ENCODE measurements at places on chromosomes 3 and 15. TPM values are rescaled to one million over a fixed set of nuclear protein-coding genes. Genes with fewer than 3 reads are reported as not detected.

- H3K27me3 ChIP-seq, result no peaks in the 10 kb centered on the region
- peaks cover 20% of the 10 kb centered on the region for H3K4me1 ChIP-seq
- H3K4me3 ChIP-seq, result no peak overlapping the region
- no peak overlapping the region for H3K27ac ChIP-seq
These were observed 141.4 kb upstream of the MRPS22 start for GRCh38 chr3:139202226-139202958.

DNA sequence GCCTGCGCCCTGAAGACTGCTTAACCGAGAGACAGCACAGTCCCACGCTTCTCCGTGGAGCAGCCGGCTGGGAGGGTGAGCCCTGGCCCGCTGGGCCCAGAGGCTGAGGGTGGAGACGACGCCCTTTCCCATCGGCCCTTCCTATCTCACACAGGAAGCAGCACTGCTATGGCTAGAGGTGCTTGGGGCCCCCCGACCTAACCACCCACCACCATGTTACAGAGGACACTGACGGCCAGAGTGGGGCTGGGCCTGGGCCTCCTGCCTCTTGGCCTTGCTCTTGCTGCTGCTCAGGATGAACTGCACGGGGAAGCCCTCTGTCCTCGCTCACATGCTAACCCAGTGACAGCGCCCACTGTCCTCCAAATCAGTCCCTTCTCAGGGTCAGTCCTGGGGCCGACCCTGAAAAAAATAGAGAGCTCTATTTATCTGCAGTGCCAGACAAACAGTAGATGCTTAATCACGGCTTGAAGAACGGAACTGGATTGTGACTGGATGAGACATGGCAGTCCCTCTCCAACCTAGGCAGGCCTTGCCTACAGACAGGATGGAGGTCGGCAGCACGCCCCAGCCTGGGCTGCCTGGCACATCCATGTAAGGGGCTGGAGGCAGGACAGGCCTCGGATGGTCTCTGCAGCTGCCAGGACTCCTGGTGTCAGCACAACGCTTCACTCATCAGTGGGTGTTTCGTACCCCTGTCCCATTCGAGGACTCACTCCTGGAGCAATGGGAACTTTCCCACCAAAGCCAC lies 14.2 kb downstream of the TMEM44 start:
- no peaks in the 10 kb centered on the region for H3K4me1 ChIP-seq
- no peak overlapping the region for H3K4me3 ChIP-seq
- no peak for DNase-seq
- H3K36me3 ChIP-seq, result 0 out of 2 replicates have a peak, but pooled peaks cover 3% of the 10 kb centered on the region

DNA sequence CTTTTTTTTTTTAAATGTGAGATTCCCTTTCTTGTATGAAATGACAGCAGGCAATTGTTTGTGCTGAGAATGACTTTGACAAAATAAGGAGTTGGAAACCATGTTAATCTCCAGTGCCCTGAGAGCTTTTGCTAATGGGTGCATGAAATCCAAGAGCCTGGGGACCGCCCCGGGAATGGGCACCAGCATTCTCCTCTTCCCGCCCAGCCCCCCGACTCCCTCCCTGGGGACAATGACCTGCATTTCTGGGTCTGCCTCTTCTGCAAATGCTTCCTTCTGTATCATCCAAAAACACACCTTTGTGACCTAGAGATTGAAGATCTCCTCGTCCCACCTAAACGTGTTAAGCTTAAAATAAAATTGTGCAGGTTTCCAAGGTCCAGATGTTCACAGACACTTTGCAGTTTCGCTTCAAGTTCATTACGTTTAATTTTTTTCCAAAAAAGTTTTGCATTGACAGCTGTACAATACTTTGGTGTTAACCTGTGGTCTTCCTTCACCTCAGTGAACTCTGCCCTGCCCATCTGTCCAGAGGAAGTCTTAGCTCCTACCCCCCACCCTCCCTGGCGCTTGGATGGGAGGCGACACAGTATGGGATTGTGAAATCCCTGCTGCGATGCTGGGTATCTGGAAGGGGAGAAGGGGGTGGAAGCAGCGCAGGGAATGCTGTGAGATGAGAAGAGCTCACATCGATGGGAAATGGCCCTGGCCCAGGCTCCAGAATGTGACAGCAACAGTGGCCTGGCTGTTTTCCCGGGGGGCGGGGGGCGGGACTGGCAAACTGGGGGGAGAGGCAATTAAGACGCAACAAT lies 50.1 kb downstream of the TLE3 start:
- no peak overlapping the region for H3K27ac ChIP-seq
- DNase-seq, result peak; percentile 41
- no peak overlapping the region for H3K4me3 ChIP-seq
- H3K4me1 ChIP-seq, result peaks cover 13% of the 10 kb centered on the region
- no peaks in the 10 kb centered on the region for H3K27me3 ChIP-seq
- H3K36me3 ChIP-seq, result peaks cover 18% of the 10 kb centered on the region

DNA sequence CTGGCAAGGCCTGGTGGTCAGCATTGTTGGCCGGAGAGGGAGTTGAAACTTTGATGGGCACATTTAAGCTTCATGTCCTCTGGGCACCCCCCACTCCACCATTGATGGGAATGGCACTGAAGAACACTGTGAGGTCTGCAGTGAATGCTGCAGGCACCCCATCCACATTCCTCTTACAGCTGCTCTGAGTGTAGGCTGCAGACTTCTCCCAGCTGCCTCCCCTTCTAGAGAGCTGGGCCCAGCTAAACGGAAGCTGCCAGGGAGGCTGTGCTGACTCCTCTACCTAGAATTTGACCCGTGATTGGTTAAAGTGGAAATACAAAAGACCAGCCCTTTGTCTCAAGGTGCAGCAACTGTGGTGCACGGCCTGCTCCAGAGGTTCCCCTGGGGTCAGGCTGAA lies 10.6 kb downstream of the TMEM158 start:
- peaks cover 18% of the 10 kb centered on the region for H3K4me1 ChIP-seq
- H3K27ac ChIP-seq, result no peak overlapping the region
- no peak for DNase-seq
- no peak overlapping the region for H3K4me3 ChIP-seq
- H3K36me3 ChIP-seq, result no peaks in the 10 kb centered on the region

Gene ATP10A
- 73.1 TPM for total RNA-seq

GRCh38 chr3:193865896-193866480 lies 270.0 kb upstream of the HES1 start:
- H3K4me3 ChIP-seq, result no peak overlapping the region
- H3K36me3 ChIP-seq, result no peaks in the 10 kb centered on the region
- H3K27ac ChIP-seq, result no peak overlapping the region

Gene KLHDC8B
- total RNA-seq, result 22.5 TPM

DNA sequence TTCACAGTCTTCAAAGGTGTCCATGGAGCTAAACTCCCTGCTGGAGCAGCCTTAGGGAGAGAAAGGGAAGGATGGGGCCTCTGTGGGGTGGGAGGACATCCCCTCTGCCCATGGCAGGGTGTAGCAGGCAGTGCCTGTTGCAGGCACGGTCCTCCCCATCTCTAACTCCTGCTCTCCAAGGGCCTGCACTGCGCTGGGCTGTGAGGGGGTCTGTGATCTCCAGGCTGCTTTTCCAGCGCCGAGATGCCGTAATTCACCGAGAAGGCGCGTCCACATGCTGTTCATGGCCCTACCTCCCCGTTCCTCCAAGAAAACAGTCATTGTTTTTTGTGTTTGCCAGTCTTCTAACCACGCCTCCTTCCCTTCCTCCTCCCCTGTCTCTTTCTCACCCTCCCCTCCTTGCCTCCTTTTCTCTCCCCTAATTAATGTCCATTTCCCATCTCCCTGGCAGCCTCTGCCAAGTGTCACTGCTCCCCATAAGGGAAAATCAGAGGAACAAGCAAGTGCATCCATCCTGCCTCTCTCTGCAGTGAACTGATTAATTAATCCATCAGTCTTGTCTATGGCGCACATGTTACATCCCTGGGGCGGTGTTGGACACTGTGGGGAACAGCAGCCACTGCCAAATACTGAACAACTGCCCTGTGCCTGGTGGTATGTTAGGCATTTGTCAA lies 17.7 kb upstream of the LAMP3 start:
- H3K27me3 ChIP-seq, result peaks cover 24% of the 10 kb centered on the region
- no peaks in the 10 kb centered on the region for H3K36me3 ChIP-seq
- H3K27ac ChIP-seq, result no peak overlapping the region
- DNase-seq, result peak; percentile 13
- H3K4me1 ChIP-seq, result peaks cover 5% of the 10 kb centered on the region

- no peak overlapping the region for H3K4me3 ChIP-seq
- no peaks in the 10 kb centered on the region for H3K4me1 ChIP-seq
- no peaks in the 10 kb centered on the region for H3K27me3 ChIP-seq
- DNase-seq, result no peak
- no peak overlapping the region for H3K27ac ChIP-seq
- H3K36me3 ChIP-seq, result no peaks in the 10 kb centered on the region
These were observed 205.4 kb upstream of the TRIM42 start for GRCh38 chr3:140472306-140473020.

Gene PTPN23
- total RNA-seq, result 9.0 TPM

GRCh38 chr15:72902245-72902918 lies 118.8 kb upstream of the ADPGK start:
- peak overlapping the region; percentile 25 for H3K4me3 ChIP-seq
- H3K4me1 ChIP-seq, result peaks cover 16% of the 10 kb centered on the region
- peaks cover 10% of the 10 kb centered on the region for H3K27me3 ChIP-seq
- H3K27ac ChIP-seq, result peak overlapping the region; percentile 11

Gene GLDN
- 2.8 TPM for total RNA-seq

Gene GPR171
- total RNA-seq, result not detected

Gene LRRN1
- not detected for total RNA-seq

DNA sequence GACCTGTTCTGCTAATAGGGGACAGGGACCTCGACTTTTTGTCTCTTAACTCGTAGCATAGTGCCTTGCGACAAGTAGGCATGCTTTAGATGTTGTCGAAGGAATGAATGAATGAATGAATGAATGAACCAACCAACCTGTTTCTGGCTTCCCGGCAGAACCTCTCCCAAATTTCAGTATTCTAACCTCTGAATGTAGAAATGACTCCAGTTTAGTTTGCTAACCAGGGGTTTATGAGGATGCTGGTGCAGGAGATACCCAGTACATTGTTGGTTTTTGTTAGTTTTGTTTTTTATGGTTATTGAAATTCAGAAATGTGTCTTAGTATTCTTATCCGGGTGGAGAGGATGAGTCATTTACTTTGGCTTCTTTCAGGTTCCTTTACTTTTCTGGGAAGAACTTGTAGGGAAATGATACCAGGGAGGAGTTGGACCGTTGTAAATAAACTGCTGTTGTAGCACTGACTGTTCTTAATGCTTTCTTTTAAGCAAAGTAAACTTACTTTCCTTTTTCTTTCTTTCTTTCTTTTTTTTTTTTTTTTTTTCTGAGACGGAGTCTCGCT lies 29.6 kb upstream of the EHHADH start:
- no peaks in the 10 kb centered on the region for H3K27me3 ChIP-seq
- DNase-seq, result peak; percentile 32
- H3K4me3 ChIP-seq, result peak overlapping the region; percentile 95
- H3K4me1 ChIP-seq, result peaks cover 5% of the 10 kb centered on the region
- no peak overlapping the region for H3K27ac ChIP-seq
- 0 out of 2 replicates have a peak, but pooled peaks cover 6% of the 10 kb centered on the region for H3K36me3 ChIP-seq

DNA sequence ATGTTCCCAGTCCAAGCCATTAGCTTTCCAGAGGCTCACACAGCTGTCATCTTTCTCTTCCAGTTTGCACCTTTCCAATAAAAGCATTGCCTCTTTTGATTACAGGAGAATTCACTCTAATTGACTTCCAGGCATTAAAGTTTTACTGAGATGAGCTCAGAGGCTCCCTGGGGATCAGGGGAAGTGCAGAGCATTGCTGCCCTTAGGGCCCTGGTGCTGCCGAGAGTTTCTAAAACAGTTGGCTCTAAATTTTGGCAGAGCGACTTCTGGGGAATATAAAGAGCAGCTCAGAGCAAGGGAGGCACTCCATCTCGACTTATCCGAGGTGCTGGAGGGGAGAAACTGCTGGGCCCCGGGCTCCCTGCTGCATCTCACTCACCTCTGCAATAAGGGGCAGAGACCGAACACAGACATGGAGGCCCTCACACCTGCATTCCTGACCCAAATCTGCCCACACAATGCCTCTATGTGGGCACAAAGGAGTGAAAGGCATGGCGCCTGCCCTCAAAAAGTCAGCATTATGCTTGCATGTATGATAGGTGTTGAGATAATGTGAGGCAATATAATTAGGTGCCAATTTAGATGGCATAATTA lies 61.7 kb downstream of the SCN11A start:
- peaks cover 49% of the 10 kb centered on the region for H3K4me1 ChIP-seq
- H3K4me3 ChIP-seq, result no peak overlapping the region
- no peaks in the 10 kb centered on the region for H3K36me3 ChIP-seq
- peak; percentile 57 for DNase-seq

- no peak overlapping the region for H3K27ac ChIP-seq
- no peaks in the 10 kb centered on the region for H3K27me3 ChIP-seq
- DNase-seq, result no peak
- 0 out of 2 replicates have a peak overlapping the region, but pooled peaks have one; percentile 6 for H3K4me3 ChIP-seq
These were observed 89.7 kb upstream of the CMC1 start for GRCh38 chr3:28151608-28152228.

Gene CP
- total RNA-seq, result 0.51 TPM

DNA sequence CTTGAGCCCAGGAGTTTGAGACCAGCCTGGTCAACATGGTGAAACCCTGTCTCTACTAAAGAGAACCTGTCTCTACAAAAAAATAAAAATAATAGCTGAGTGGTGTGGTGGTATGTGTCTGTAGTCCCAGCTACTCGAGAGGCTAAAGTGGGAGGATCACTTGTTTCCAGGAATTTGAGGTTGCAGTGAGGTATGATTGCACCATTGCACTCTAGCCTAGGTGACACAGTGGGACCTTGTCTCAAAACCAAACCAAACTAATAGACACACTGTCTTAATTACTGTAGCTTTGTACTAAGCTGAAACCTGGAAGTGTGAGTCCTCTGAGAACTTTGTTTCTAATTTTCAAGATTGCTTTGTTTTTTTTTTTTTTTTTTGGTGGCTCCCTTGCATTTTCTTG lies 30.4 kb downstream of the MGA start:
- H3K4me3 ChIP-seq, result no peak overlapping the region
- H3K36me3 ChIP-seq, result no peaks in the 10 kb centered on the region
- no peak for DNase-seq
- no peaks in the 10 kb centered on the region for H3K27me3 ChIP-seq
- H3K4me1 ChIP-seq, result peaks cover 13% of the 10 kb centered on the region
- H3K27ac ChIP-seq, result no peak overlapping the region

Gene SLC2A2
- not detected for total RNA-seq

DNA sequence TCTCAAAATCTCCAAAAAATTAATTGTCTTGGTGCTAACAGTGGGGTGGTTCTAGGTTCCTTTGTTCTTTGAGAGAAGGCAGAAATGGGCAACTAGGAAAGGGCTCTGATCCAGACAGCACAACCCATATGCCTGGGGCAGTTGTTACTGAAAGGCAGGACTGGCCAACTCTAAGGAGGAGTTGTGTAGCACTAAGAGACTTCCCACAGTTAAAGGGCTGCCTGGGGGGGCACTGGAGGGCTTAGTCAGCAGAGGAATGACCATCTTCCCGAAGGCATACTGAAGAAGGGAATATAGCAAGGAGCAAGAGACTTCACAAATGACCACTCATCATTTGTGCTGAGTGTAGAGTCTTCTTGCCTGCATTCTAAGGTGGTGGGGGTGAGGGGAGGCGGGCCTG lies 15.8 kb downstream of the ILDR1 start:
- no peak for DNase-seq
- no peak overlapping the region for H3K27ac ChIP-seq
- no peaks in the 10 kb centered on the region for H3K36me3 ChIP-seq
- no peak overlapping the region for H3K4me3 ChIP-seq

- peak within 1 kb of the TSS; percentile 86 for H3K4me3 ChIP-seq
- H3K4me1 ChIP-seq, result no peaks in the 10 kb centered on the region
- no peaks in the 10 kb centered on the region for H3K27me3 ChIP-seq
- peak; percentile 86 for DNase-seq
- H3K27ac ChIP-seq, result no peak within 1 kb of the TSS
- peaks cover 13% of the 10 kb centered on the region for H3K36me3 ChIP-seq
These were observed at the start of the genes TUBGCP4 and ZSCAN29 for GRCh38 chr15:43370975-43371974. TSS of gene TUBGCP4 (plus strand) at chr15:43371101. CDS start at chr15:43371355, 254 bp downstream. TSS of gene ZSCAN29 (minus strand) at chr15:43371043. CDS start at chr15:43369913, 1,130 bp downstream.

- peak; percentile 33 for DNase-seq
- H3K36me3 ChIP-seq, result no peaks in the 10 kb centered on the region
- H3K27me3 ChIP-seq, result no peaks in the 10 kb centered on the region
- H3K27ac ChIP-seq, result no peak overlapping the region
These were observed 688.1 kb downstream of the ZNF385D start for GRCh38 chr3:21062831-21063294.

Gene SPESP1
- 3.4 TPM for total RNA-seq

Gene SLC22A14
- total RNA-seq, result not detected

Gene CHRFAM7A
- total RNA-seq, result not detected

Gene TPRG1
- total RNA-seq, result not detected

All from GM23248 (cell line).